A549 treated with RU486 at 1 μM for 4 hours (cell line): ENCODE measurements at places on chromosomes 7 and 10. TPM values are rescaled to one million over a fixed set of nuclear protein-coding genes. Genes with fewer than 3 reads are reported as not detected.

The PRPS1L1 gene
- not detected in 5 replicates for total RNA-seq

The CASP2 gene
- 17.1 to 23.9 TPM (median 20.9 TPM) in 5 replicates for total RNA-seq

The GNG11 gene
- 24.5 to 40.8 TPM (median 35.6 TPM) in 5 replicates for total RNA-seq

The VSTM4 gene
- total RNA-seq = 0.29 to 0.44 TPM (median 0.36 TPM) in 5 replicates

The NKX1-2 gene
- 0.03 to 0.05 TPM in 2 of 5 replicates, not detected in the others for total RNA-seq

The NPC1L1 gene
- 0.05 to 0.14 TPM (median 0.06 TPM) in 5 replicates for total RNA-seq

The PRRT4 gene
- 0.17 to 0.81 TPM (median 0.41 TPM) in 5 replicates for total RNA-seq

The ASZ1 gene
- total RNA-seq = not detected in 5 replicates

The CYP2C19 gene
- total RNA-seq = not detected in 5 replicates

The PALD1 gene
- 5.0 to 7.9 TPM (median 7.1 TPM) in 5 replicates for total RNA-seq

The ABCB4 gene
- total RNA-seq = not detected in 5 replicates

The TRPV5 gene
- total RNA-seq = not detected in 5 replicates

The ASIC3 gene
- 5.7 to 12.6 TPM (median 12.2 TPM) in 5 replicates for total RNA-seq

The THSD7A gene
- total RNA-seq = 1.3 to 3.3 TPM (median 2.6 TPM) in 5 replicates

The MTURN gene
- total RNA-seq = 4.1 to 5.9 TPM (median 4.7 TPM) in 5 replicates

The ARF5 gene
- total RNA-seq = 156 to 204 TPM (median 163 TPM) in 5 replicates

The MGMT gene
- total RNA-seq = 5.1 to 7.8 TPM (median 7.2 TPM) in 5 replicates

The PRKCQ gene
- 4.1 to 5.4 TPM (median 4.5 TPM) in 5 replicates for total RNA-seq

The CFAP46 gene
- total RNA-seq = 1.1 to 1.8 TPM (median 1.3 TPM) in 5 replicates

The TMEM140 gene
- 1.1 to 2.0 TPM (median 1.4 TPM) in 5 replicates for total RNA-seq

The PLEKHS1 gene
- 0.03 to 0.14 TPM (median 0.07 TPM) in 3 of 5 replicates, not detected in the others for total RNA-seq

The LBX1 gene
- not detected in 5 replicates for total RNA-seq

The FOXK1 gene
- total RNA-seq = 10.4 to 14.3 TPM (median 11.3 TPM) in 5 replicates

The ACTA2 gene
- 17.8 to 22.4 TPM (median 18.3 TPM) in 5 replicates for total RNA-seq

The DOCK1 gene
- 19.1 to 25.2 TPM (median 23.4 TPM) in 5 replicates for total RNA-seq

The GPR158 gene
- 0.02 to 0.08 TPM (median 0.06 TPM) in 5 replicates for total RNA-seq

The PAXIP1 gene
- total RNA-seq = 13.5 to 17.0 TPM (median 15.4 TPM) in 5 replicates

The MBL2 gene
- total RNA-seq = not detected in 5 replicates
